Suppressor macrophage (primary cell): ENCODE measurements at places on chromosomes 2 and 18.

- no peak for DNase-seq
Observed at GRCh38 chr2:163657281-163657656, 78.5 kb downstream of the FIGN start.

GRCh38 chr2:200756618-200757321, 54.9 kb upstream of the BZW1 start:
- no peak for DNase-seq

DNA sequence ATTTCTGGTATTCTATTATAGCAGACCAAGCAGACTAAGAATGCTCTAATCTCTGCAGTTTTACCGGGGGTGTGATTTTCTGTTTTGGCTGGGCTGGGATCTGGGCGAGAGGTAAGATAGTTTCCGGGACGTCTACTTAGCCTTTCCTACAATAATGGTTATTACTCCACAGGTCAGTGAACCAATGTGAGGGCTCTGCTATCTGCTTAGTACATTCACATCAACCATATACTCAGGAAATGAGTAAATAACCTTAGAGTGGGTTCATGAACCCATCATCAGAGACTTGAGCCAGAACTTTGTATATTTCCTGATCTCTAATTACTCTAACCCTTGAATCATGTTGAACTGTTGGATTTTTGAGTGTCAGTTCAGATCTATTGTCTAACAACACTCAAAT, 90.1 kb upstream of the NOL4 start:
- no peak for DNase-seq

DNA sequence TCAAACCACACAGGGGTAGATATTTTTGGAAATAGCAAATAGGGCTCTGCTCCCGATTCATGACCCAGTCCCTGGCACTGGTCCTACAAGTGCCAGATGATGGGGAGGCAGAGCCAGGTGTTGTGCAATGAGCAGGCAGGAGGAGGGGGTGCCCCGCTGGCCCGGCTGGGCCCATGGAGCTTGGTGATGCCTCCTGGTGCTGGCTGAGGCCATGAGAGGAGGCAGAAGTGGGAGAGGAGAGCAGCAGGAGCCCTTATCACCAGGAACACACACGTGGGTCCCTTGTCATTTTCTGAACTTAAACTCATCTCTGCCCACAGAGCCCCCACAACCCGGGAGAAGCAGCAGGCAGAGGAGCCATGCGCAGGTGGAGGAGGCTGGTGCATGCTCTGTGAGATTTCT, 90.5 kb upstream of the MAPK4 start:
- no peak for DNase-seq

DNA sequence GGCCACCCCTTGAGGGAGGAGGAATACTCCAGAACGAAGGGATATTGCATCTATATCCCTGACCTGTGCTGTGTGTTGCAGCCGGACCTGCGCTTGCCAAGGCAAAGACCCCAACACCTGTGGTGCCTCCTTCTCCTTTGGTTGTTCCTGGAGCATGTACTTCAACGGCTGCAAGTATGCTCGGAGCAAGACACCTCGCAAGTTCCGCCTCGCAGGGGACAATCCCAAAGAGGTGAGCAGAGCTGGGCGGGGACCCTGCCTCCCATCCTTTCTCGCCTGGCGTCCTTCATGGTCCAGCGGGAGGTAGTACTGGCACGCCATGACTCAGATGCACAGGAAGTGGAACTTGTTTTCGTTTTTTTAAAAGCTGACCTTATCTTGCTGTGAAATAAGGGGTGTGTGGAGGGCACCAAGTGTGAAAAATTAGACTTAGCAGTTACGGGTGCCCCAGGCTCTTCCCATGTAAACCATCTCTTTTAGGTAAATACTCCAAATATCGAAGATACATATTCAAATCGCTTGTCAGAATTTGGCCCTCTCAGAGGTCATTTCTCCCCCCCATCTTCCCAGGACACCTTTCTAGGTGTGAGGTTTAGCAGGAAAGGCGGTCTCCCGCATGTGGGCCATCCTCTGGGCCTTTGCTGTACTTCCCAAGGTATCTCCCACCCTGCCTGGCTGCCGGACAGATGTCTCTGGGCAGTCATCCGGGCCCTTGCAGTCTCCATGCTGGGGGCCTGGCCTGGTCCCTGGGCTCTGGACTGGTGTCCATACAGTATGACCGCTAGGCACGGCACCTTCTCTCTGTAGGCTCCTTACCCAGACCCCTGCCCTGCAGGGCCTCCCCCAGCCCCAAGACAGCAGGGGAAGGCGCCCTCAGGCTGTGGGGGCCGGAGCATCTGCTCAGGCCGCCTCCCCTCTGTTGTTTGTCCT, 57.6 kb downstream of the BOLA3 start:
- DNase-seq = no peak

GRCh38 chr2:8157621-8158430, 524.0 kb upstream of the ID2 start:
- DNase-seq = no peak

DNA sequence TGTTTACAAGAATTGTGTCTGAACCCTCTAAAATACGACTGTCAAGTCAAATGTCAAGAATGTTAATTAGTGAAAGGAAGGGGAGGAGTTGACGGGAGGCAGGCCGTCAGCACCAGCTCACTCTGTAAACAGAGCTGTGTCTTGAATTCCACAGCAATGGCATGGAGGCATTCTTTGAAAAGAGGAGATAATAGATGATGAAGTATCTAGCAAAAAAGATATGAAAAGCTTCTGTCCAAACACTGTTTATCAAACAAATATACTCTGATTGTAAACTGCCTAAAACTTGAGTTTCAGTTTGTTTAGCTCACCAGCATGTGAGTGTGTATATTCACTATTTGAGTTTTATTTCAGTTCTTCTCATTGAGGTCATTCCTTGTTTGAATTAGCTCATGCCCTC, 94.7 kb upstream of the CDC42EP3 start:
- no peak for DNase-seq

- DNase-seq = peak; percentile 86
Observed at GRCh38 chr18:9101730-9102507, 580 bp upstream of the NDUFV2 start.

- DNase-seq = no peak
Observed at GRCh38 chr2:48849770-48850169, 94.2 kb upstream of the LHCGR start.

DNA sequence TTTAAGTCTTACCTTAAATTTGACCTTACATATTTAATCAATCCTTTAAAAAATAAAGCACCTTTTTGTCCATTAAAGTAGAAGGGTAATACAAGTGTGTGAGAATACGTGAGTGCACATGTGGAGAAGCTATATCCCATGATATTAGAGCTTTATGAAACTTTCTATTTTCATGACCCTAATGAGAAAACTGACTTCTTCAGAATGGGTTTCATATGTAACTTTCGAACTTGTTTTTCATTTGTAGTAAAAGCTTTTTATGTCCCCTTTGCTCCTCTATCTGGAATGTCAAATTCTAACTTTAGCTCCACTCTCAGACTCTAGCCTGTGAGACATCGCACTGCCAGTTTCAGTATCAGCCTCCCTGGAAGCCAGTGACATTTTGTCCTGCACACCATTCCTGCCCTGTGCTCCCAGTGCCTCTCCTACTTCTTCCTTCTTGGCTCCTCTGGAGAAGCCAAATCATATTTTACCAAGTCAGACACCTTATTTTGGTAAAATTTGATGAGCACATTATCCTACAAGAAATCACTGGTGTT, 42.0 kb downstream of the MAPRE2 start:
- DNase-seq = no peak

- DNase-seq = no peak
Observed at GRCh38 chr18:68893354-68893753, 95.5 kb downstream of the CCDC102B start.

- DNase-seq = no peak
Observed at GRCh38 chr2:204370172-204370718, 175.0 kb upstream of the PARD3B start.

- DNase-seq = no peak
Observed at GRCh38 chr2:30826481-30826880, 19.2 kb upstream of the CAPN13 start.

- peak; percentile 43 for DNase-seq
Observed at GRCh38 chr18:22559414-22560274, 141.9 kb upstream of the CTAGE1 start.

DNA sequence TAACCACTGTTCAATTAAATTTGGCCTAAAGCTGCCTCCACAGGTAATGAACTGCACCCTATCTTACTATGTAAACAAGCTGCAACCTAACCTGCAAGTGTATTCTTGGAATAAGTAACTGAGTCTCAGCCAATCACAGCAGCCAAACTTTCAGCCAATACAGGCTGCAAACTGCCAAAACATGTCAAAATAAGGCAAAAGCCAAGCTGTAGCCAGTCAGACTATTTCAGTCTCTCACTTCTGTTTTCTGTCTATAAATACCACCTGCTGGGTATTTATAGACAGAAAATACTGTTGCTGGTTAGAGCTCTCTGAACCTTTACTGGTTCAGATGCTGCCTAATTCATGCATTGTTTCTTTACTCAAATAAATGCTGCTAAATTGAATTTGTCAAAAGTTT, 14.3 kb downstream of the C2orf76 start:
- DNase-seq = peak; percentile 40

GRCh38 chr2:25286723-25287483, 54.8 kb downstream of the DNMT3A start:
- DNase-seq = no peak
